ENCODE measurements at places on chromosomes 16 and 17.

- no peak for DNase-seq
Observed at GRCh38 chr17:74715144-74715543, 2.4 kb upstream of the CD300LF start.

DNA sequence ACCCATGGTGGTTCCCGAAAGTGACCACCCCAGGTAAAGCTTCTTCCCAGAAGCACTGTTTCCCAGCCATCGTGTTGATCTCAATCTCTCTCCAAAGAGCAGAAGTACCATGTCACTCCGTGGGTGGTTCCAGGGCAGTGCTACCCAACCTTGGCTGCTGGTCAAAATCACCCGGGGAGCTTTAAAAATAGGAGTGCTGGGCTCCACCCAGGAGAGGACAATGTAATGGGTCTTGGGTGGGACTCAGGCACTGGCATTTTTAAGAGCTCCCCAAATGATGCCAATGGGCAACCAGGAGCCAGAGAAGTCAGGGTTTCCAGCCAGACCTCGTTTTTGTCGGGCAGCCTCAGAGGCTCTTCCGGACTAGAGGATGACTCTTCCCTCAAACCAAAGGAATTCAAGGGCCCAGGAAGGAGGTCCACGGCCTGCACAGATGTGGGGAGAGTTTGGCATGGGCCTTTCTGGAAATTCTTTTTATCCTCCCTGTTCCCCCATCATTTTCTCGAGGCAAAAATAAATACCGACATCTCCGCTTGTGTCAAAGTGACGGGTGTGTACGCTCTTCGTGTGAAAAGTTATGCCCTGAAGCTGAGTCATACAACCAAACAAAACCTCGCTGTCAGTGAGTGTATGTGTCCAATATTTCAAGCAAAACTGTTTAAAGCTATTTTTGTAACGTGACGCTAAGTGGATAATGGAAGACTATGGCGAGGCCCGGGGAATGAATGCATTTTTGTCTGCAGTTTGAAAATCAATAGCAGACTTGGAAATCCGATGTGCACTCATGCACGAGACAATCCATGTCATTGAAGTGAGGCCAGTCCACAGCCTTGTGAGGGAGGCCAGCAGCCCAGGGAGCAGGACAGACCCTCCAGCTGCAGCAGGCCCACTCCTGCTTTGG lies 364.1 kb downstream of the FOXL1 start:
- DNase-seq = no peak

GRCh38 chr17:82323514-82324234 lies 6.3 kb upstream of the CD7 start:
- DNase-seq = no peak

- DNase-seq = no peak
Observed at GRCh38 chr16:6593799-6594198, 738.8 kb upstream of the RBFOX1 start.

GRCh38 chr17:30347488-30347887 lies 13.6 kb upstream of the TMIGD1 start:
- DNase-seq = no peak

- DNase-seq = no peak
Observed at GRCh38 chr16:641326-642188, at the start of gene MCRIP2. Gene MCRIP2, plus strand, starts transcription at chr16:641828. Its CDS starts 164 bp downstream, at chr16:641992.

DNA sequence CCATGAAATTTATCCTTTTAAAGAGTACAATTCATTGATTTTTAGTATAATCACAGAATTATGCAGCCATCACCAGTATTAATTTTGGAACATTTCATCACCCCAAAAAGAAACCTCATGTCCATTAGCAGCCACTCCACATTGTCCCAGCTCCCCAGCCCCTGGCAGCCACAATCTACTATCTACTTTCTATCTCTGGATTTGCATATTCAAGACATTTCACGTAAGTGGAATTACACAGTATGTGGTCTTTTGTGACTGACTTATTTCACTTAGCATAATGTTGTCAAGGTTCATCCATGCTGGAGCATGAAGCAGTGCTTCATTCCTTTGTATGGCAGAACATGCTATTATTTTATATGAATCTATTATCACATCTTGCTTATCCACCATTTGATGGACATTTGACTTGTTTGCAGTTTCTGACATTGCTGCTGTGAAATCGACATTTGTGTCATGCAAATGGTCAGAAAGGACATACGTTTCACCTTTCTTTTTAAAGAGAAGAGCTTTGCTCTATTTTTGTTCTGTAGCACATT lies 10.7 kb downstream of the METTL9 start:
- no peak for DNase-seq

DNA sequence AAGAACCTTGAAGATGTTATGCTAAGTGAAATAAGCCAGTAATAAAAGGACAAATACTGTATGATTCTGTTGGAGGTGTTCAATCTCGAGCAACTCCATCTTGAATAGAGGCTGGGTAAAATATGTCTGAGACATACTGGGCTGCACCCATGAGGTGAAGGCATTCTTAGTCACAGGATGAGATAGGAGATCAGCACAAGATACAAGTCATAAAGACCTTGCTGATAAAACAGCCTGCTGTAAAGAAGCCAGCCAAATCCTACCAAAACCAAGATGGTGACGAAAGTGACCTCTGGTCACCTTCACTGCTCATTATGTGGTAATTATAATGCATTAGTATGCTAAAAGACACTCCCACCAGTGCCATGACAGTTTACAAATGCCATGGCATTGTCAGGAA lies 98.1 kb downstream of the RGS9 start:
- DNase-seq = no peak

DNA sequence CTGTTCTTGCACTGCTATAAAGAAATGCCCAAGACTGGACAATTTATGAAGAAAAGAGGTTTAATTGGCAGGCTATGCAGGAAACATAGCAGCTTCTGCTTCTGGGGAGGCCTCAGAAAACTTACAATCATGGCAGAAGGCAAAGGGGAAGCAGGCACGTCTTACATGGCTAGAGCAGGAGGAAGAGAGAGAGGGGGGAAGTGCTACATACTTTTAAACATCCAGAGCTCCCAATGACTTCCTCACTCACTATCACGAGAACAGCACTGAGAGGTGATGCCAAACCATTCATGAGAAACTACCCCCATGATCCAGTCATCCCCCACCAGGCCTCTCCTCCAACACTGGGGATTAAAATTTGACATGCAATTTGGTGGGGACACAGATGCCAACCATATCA lies 13.3 kb downstream of the WFIKKN2 start:
- no peak for DNase-seq

- no peak for DNase-seq
Observed at GRCh38 chr17:21149621-21150020, 22.9 kb downstream of the DHRS7B start.

- DNase-seq = no peak
Observed at GRCh38 chr17:57612202-57613071, 132.7 kb downstream of the CCDC182 start.

DNA sequence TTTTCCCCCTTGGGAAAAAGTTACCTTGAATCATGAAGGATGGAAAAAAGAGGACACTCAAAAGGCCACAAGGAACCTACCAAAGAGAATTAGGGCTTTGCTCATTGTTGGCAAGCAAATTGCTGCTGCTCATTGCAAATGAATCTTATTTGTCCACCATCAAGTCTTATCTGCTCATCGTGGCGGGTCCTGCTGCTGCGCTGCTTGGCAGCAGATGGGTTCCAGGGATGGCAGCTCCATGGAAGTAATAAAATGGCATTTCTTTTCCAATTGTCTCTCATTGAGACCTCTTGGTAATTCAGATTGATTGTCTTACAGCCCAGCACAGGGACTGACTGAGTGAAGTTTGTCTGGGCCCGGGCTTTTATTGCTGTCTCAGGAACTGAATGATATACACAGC lies 118.7 kb downstream of the MRM1 start:
- no peak for DNase-seq

DNA sequence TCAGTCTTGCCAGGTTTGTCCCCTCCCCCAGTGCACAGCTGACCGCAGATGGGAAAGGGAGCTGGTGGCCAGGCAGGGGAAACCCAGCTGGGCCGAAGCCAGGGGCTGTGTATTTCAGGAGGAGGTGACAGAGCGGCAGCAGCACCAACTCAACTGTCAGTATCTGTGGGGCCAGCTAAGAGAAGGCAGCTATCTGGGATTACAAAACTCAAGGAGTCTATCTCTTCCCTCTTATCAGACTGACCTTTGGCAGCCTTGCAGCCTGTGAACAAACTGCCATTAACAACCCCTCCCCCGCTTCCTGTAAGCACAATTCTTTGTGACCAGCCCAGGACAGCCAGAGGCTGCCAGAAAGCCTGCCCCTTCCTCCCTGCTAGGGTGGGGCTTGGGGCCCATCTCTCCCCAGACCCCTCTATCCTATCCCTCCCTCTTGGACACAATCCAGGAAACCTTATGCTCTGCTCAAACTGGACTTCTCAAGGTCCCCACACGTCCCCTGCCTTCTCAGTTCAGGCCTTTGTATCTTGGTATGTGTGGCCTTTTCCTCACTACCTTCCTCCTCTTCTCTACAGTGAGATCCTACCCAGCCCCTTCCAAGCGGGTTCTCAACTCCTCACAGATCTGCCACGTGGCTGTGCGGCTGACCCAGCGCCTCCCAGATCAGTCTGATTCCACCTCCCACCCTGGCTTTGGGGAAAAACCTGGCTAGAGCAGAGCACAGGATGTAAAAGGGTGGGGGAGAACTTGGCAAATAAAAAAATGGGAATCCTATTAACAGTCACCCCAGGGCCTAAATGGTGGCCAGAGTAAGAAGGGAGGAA lies 10.5 kb downstream of the ST3GAL2 start:
- DNase-seq = peak; percentile 48

- DNase-seq = no peak
Observed at GRCh38 chr16:80347900-80348299, 192.9 kb upstream of the DYNLRB2 start.

GRCh38 chr16:26396511-26397235 lies 670.1 kb upstream of the C16orf82 start:
- DNase-seq = no peak

DNA sequence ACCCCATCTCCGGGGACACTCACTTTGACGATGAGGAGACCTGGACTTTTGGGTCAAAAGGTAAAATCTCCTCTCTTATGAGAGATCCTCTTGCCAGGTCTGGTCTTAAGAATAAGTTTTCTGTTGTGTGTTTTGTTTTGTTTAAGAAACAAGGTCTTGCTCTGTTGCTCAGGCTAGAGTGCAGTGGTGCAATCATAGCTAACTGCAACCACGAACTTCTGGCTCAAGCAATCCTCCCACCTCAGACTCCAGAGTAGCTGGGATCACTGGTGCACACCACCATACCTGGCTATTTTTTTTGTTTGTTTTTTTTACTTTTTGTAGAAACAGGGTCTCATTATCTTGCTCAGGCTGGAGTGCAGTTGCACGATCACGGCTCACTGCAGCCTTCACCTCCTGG lies 4.1 kb downstream of the MMP25 start:
- no peak for DNase-seq

- no peak for DNase-seq
Observed at GRCh38 chr16:79154086-79154485, 446.5 kb downstream of the MAF start.

DNA sequence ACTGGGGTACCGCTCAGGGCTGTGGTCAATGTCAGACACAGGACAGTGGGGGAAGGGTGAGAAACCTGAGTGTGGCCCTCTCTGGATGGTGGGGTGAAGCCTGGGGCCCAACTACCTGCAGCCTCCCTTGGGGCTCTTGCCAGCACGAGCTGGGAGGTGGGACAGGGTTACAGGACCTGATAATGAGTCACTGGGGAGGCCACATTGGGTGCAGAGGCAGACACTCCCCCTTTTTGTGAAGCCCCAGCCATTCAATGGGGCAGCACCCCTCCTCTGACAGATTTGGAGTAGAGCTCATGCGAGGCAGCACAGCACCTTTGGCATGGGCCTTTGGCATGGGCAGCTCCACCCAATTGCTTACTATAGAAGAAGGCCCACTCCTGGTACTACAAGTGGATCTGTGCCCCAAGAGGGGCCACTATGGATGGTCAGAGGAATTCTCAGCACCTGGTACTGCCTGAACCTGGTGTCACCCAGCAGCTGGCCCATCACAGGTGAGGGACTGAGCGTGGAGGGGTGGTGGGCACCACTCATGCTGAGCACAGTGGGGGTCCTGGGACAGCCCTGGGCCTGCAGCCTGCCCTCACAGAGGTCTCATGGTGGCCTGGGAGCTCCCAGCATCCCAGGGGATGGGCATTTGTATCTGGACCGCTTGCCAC lies 45.2 kb upstream of the SMPD3 start:
- DNase-seq = no peak

- no peak for DNase-seq
Observed at GRCh38 chr16:56195151-56195550, 3.9 kb downstream of the GNAO1 start.

DNA sequence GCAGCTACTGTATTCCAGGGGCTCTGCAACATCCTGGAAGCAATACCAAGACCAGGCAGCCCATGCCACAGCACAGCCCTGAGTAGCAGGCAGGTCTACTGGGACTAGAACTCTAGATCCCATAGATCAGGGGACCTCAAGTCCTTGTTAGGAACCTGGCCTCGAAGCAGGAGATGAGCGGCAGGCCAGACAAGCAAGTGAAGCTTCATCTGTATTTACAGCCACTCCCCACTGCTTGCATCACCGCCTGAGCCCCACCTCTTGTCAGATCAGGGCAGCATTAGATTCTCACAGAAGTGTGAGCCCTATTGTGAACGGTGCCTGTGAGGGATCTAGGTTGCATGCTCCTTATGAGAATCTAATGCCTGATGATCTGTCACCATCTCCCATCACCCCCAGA lies 295.7 kb upstream of the TNRC6C start:
- no peak for DNase-seq

GRCh38 chr16:56675685-56676210 lies 6.1 kb downstream of the MT1H start:
- DNase-seq = no peak

GRCh38 chr17:47829870-47830269 lies 1.5 kb downstream of the MRPL10 start:
- no peak for DNase-seq

DNA sequence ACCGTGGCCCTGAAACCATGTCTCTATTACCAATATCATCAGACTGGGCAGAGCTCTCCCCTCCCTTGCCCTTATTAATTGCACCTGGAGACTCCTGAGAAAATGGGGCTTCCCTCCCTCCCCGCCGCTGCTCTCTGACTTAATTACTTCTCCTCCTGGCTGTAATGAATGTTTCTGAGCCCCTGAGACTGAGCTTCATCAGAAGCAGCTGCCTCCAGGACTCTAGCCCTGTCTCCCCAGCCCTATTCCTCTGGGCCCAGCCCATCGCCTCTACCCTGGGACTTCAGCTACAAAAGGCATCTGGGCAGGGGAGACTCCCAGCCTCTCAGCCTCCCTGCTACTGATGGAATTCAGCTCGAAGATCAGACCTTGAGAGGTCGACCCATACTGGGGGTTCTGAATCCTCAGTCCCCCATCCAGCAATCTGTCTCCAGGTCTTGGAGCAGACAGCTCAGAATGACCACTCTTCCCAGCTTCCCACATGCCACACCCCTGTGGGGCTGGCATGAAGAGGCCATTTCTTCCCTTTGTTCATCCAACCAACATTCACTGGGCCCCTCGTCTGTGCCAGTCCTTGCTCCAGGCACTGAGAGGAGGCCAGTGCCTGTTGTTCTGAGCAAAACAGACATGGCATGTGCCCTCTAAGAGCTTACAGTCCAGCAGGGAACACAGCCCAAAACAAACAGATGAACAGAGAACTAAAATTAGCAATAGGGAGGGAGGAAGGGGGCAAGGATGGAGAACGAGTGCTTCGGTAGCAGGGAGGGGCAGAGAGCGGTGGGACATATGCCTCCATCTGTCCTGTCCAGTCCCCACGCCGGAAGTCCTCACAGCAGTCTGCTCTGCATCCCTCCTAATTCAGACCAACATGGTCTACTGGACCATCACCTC lies 17.0 kb upstream of the NAGS start:
- no peak for DNase-seq

- no peak for DNase-seq
Observed at GRCh38 chr17:50221266-50221863, 19.9 kb upstream of the COL1A1 start.

All from epithelial cell of prostate (primary cell).